WTC11 (cell line): ENCODE measurements at places on chromosomes 13 and 19.

GRCh38 chr19:31418692-31419430 lies 69.6 kb upstream of the TSHZ3 start:
- peak; percentile 90 for DNase-seq

- no peak for DNase-seq
Observed at GRCh38 chr13:40875044-40875443, 85.6 kb downstream of the SLC25A15 start.

DNA sequence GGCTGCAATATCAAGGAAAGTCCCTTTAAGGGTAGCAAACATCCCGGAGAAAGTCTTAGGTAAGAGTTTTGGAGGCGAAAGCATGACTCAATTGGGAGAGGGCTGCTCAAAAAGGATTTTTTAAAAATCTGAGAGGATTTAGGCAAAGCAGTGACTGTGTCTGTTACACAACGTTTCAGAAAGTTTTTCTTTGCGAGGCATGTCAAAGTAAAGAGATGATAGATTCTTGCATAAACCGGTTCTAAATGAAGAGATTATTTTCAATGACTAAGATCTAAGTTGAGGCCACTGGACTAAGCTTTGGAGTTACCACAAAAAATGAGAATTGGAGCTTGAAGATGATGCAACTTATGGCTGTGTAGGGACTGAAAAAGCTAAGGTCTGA lies 43.7 kb upstream of the ENOX1 start:
- DNase-seq = no peak

DNA sequence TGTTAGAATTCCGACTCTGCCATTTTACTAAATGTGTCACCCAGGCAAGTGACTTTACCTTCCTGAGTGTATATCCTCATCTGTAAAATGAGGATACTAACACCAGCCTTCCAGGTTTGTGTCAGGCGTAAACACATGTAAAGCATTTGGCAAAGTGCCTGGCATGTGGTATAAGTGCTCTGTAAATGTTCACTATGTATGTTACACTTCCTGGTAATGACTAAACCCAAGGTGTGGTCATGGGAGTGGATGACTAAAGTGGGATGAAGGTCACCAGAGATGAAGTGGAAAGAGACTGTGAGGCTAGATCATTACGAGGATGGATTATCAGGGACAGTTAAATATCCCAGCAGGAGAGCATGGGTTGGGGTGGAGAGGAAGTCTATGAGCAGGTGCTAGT lies 25.6 kb downstream of the DEDD2 start:
- DNase-seq = no peak
